ENCODE measurements at places on chromosomes 12 and 14.

- no peak for DNase-seq
These were observed 10.5 kb downstream of the VSX2 start for GRCh38 chr14:74249433-74250375.

DNA sequence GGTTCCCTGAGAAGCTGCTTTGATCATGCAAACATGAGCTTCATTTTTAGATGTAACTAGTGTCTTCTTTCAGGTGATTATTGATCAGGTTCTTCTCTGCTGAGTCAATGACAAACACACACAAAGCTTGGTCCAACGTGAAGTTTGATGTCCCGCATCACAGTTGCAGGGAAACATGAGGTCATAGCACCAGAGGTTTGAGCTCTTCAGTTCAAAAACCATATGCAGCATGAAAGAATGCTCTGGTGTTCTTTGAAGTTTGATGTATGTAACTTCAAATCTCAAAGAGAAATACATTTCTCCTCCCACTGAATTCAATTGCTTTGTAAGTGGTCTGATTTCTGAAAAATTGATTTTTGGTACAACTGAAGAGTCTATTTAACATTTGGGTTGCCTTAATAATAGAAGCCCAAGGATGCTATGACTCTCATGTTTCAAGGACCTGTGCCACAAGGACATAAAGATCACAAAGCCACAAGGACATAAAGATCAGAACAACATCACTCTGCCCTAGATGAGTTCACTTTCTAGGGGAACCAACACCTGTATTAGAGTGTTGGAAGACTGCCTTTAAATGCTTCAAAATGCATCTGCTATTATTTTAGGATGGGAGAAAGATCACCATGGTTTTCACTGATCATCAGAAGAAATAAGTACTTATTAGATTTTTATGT lies 31.1 kb upstream of the AMIGO2 start:
- DNase-seq = no peak

DNA sequence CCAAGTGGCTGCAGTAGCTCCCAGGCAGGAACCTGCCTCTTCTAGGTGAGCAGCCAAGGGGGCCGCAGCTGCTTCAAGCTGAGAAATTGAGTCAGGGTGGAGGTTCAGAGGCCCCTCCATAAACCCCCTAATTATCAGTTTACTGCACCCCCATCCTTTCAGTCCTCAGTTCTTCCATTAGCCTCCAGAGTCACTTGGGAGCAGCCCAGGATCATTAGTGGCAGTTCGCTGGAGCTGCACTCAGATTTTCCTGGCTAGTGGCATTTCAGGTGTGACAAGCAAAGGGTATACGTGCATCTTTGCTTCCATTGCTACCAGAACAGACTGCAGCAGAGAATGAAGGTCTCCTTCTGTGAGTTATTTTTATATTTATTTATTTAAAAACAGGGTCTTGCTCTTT lies 358.7 kb downstream of the FUT8 start:
- no peak for DNase-seq

DNA sequence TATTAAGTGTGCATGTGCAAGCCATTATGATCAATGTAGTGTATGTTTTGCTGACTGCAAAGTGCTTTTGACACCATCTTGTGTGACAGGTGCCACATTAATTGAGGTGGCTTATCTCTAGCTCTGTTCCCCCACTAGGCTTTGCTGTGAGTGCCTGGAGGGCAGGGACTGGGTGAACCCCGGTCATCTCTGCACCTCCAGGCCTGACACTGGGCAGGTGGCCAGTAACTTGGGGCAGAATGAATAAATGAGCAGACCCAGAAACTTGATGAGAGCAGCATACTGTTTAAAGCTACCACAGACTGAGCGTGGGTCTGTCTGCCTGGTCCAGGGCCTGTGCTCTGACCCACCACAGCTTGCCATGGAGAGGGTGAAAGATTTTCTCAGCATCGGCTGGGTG lies 151.6 kb downstream of the CALM1 start:
- no peak for DNase-seq

DNA sequence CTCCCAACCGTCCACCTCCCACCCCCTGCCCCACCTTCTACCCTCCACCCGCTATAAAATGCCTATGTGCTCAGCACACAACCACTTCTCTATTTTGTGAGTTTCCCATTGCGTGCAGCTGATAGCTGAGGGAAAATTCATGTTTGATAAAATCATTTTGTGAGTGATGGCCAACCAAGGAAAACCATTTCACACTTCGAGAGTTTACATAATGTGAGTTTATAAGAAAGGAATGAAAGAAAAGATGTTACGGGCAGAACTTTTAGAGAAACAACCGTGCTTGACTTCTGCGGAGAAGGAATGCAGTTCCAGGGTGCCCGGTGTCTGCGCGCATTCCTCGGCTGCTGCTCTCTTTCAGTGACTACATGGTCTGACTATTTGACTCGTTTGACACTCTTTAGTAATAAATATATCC lies 140.9 kb downstream of the EFCAB11 start:
- no peak for DNase-seq

DNA sequence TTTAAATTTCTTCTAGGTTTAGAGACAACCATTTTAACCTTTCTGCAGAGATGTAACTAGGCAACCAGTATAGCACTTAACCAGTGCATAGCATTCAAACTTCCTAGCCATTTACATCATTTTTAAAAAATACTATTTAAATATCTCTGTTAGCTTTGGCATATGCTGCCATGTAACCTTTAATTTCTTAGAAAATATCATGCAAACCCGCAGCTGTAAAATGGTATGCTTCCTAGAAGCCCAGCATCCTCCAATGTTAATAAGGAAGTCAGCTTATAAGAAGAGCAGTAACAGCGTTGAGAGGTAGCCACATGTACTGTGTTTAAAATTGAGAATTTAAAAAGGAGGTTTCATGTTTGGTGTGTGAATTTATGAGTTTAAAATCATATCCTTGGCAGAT lies 22.8 kb downstream of the GNG2 start:
- DNase-seq = peak; percentile 31

DNA sequence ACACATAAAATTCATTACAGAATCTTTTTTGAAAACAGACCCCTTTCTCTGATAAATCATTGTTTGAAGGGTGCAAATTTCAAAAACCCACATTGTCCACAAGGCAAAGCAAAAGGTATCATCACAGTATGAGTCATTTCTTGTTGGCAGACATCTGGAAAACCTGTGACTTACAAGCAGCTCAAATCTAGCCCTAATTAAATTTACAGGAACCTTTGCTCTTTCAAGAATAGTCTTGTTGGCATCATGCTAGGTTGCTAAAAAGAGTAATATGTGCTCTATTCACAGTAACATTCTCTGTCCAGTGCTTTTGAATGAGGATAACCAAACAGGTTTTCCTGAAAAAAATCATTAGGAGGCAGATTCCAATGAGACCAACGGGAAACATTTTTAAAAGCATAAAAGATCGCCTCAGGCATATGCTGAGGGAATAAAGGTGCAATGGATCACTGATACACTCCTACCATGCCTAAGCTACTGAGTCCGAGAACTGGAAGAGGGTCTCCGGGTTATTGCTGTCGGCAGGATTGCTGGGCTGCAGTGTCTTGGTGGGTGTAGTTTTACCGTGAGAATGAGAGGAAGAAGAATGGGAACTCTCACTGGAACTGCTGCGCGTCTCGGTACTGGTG lies 55.5 kb upstream of the TTC7B start:
- no peak for DNase-seq

GRCh38 chr12:84702001-84702400 lies 210.6 kb downstream of the SLC6A15 start:
- DNase-seq = no peak

- DNase-seq = no peak
These were observed 41.8 kb upstream of the CLMN start for GRCh38 chr14:95361373-95362137.

- DNase-seq = no peak
These were observed 542.2 kb upstream of the USP15 start for GRCh38 chr12:61717986-61718385.

- no peak for DNase-seq
These were observed 101.0 kb downstream of the PIWIL1 start for GRCh38 chr12:130438711-130439110.

GRCh38 chr12:6264402-6265037 lies 46.0 kb upstream of the PLEKHG6 start:
- DNase-seq = no peak

- DNase-seq = no peak
These were observed 243.3 kb upstream of the CRY1 start for GRCh38 chr12:107336695-107337094.

- DNase-seq = no peak
These were observed 101.8 kb downstream of the LRIG3 start for GRCh38 chr12:58818546-58818945.

DNA sequence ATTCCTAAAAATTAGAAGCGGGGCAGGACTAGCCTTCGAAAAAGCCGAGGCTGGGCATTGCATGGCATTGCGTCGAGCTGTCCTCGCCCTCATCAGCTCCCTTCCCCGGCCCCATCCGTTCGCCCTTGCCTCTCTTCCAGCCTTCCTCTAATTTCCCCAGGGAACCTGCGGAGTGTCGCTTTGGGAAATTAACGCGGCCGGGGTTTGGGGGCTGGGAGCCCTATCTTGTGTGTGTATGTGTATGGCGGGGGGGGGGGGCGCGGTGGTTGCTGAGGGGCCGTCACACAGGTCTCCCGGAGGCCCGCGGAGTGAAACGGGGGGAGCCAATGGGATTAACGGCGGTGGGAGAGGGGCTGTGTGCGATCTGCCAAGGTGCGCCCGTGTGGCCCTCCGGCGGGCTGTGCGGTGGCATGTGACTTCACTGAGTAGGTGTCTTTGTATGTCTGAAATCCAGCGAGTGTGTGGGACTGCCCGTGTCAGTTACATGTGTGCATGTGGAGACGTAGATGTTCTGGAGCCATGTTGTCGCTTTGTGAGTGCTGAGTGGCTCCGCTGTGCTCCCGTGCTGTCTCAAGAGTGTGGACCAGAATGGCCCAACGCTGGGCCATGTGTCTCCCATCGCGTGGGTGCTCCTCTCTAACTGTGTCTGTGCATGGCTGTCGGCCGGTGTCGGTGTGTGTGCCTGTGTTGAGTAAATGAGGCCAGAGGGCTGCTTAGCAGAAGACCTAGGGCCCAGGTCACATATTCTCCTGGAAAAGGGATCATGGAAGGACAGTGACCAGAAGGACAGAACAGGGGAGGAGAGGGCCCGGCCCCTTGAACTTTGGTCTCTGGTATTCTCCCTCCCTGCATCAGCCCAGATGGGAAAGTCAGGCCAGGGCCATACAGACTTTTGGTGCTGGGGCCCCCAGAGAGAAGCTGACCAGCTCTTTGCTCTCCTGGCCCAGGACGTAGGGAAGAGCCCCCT lies 1.5 kb downstream of the PTMS start:
- DNase-seq = no peak

GRCh38 chr12:62466018-62466593 lies 520 bp upstream of the MON2 start:
- no peak for DNase-seq

GRCh38 chr12:117533687-117534086 lies 172.3 kb upstream of the NOS1 start:
- no peak for DNase-seq

- no peak for DNase-seq
These were observed 624 bp downstream of the M6PR start for GRCh38 chr12:8948701-8949341.

- no peak for DNase-seq
These were observed 42.1 kb downstream of the CCDC175 start for GRCh38 chr14:59534361-59534987.

DNA sequence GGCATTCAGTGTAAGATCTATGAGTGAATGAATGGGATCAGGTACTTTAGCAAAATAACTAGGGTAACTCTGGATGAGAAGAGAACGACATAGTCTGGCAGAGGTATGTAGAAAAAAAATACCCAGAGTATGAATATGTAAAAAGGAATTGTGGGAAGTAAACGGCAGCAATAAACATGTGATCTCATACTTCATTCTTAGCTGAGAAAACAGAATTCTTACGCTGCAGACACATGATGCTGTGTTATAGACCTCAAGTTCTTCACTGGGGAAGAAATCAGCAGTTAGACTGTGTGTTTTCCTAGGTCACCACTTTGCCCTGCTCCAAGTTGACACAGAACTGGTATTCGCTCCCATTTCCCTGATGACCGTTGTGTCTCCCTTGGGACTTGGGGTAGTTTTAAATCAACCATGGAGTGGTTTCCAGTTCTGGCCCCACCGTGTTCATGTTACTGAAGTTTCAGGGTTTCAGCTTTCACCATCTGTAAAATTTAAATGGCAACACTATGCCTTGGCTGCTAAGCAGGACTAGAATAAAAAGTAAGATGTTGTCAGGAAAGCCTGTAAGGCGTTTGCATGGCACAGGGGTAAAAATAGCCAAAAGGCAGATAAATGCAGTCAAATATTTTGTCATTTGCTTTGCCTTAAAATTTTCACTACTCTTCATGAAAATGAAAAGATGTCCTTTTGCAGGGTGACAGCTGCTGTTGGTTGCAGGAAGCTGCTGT lies 223.7 kb downstream of the PELI2 start:
- no peak for DNase-seq

GRCh38 chr12:54427106-54427505 lies 8.0 kb upstream of the ITGA5 start:
- DNase-seq = no peak

- no peak for DNase-seq
These were observed 65.4 kb downstream of the FZD10 start for GRCh38 chr12:130227641-130228040.

GRCh38 chr12:94100211-94100627 lies 48.2 kb upstream of the PLXNC1 start:
- DNase-seq = no peak

DNA sequence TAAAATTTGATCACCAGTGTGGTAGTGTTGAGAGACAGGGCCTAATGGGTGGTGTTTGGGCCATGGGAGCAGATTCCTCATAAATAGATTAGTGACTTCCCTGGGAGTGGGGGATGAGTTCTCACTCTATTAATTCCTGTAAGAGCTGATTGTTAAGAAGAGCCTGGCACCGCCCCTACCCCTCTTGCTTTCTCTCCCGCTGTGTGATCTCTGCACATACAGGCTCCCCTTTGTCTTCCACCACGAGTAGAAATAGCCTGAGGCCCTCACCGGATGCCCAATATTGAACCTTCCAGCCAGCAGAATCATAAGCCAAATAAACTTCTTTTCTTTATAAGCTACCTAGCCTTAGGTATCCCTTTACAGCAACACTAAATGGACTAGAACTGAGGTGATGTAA lies 31.9 kb upstream of the CAND1 start:
- DNase-seq = no peak

DNA sequence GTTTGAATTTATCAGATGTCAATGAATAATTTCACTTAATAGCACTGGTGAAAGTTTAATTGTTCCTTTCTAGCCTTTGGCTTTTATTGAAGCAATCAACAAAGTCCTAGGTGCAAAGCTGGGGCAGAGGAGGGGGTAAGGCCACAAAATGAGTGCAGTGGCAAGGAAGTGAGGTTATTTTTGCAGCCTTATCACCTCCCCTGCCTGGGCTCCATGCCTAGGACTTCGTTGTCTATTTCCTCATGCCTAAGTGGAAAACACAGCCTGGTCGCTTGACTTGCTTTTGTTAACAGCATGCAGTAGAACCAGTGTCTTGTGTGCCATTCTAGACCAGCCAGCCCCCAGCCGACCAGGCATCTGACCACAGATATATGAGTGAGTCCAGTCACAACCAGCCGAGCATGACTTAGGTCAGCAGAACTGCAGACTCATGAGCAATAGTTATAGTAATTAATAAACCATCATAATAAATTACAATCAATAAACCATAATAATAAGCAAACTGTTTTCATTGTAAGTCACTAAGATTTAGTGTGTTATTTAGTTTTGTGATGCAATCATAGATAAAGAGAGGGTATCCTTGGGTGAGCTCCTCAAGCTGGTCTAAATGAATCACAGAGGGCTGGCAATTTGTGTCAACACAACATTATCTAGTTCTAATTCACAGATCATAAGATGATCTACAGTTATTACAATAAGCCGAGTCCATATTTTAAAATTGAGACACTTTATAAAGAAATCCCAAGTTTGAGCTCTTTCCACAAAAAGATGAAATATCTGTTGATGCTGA lies 156.8 kb downstream of the GLT1D1 start:
- no peak for DNase-seq

- DNase-seq = no peak
These were observed 131.0 kb upstream of the EEA1 start for GRCh38 chr12:93059925-93060665.

Data from T-helper 1 cell (primary cell).